ENCODE measurements at places on chromosomes 16 and 17.

DNA sequence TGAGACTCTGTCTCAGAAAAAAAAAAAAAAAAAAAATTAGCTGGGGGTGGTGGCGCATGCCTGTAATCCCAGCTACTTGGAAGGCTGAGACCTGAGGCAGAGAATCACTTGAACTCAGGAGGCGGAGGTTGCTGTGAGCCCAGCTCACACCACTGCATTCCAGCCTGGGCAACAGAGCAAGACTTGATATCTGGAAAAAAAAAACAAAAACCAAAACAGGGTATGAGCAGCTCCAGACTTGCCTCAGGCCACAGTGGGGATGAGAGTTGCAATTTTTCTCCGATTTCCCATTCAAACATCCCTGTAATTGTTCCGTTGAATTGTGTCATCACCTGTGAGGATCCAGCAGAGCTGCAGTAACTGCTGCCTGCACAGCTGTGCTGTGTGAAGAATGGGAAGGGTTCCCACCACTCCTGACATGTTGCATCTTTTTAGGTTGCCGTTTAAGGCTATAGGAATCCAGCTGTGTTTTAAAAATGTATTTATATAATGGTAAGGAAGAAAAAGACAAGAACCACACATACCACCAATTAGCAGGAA, 150.0 kb downstream of the VPS53 start:
- DNase-seq = no peak

DNA sequence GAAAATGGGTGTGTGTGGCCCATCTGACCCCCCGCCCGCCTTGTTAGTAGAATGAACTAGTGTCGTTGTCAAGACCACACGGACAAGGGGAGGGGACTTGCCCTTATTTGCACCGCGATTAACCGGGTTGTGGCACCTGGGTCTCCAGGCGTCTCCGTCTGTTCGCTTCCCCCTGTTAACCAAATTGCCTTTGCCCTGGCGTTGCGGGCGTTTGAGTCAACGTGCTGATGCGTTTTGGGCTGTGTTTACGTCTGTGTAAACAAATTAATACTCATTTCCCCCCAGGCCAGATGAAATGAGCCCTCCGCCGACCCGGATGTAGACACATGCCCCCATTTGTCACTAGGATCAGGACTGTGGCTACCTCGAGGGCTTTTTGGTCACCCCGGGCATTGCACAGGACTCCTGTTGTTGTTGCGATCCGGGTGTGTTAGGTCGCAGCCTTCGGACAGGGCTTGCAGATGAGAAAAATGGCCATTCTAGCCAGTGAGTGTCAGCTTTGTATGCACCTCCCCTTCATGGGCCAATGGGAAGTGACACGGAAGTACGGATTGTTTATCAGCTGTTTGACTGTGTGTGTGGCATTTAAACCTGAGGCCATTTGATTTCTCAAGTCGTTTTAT, 906 bp downstream of the RBL2 start:
- DNase-seq = peak; percentile 76

DNA sequence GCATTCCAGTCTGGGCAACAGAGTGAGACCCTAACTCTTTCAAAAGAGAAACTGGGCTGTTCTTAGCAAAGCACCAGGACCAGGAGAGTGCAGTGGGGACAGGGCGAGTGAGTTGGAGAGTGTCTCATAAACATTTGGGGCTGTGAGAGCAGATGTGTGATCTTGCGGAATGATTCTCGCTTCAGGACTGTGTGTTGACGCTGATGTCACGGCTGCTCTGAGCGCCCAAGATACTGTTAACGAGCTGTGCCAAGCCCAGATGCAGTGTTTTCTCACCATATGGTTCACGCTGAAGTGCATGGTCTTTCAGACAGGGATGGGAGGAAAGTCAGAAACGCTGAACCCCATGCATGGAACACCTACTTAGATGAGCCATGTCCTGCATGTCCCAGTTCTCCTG, 438.2 kb downstream of the HS3ST4 start:
- no peak for DNase-seq

DNA sequence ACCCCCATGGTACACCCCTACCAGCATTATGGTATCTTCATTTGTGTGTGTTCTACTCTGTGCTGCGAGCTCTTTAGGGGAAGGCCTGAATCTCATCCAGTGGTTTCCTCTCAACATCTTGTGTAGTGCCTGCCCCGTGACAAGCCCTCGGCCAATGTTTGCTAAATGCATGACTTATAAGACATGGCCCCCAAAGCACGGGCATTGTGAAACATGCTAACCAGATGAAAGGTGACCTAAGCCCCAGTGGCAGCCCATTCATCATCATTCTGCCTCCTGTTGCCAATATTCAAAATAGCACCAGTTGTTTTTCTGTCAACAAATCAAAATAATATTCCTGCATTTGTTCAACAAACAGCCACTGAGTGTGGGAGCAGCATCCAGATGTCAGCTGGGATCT, 108.8 kb upstream of the HSBP1 start:
- DNase-seq = no peak

DNA sequence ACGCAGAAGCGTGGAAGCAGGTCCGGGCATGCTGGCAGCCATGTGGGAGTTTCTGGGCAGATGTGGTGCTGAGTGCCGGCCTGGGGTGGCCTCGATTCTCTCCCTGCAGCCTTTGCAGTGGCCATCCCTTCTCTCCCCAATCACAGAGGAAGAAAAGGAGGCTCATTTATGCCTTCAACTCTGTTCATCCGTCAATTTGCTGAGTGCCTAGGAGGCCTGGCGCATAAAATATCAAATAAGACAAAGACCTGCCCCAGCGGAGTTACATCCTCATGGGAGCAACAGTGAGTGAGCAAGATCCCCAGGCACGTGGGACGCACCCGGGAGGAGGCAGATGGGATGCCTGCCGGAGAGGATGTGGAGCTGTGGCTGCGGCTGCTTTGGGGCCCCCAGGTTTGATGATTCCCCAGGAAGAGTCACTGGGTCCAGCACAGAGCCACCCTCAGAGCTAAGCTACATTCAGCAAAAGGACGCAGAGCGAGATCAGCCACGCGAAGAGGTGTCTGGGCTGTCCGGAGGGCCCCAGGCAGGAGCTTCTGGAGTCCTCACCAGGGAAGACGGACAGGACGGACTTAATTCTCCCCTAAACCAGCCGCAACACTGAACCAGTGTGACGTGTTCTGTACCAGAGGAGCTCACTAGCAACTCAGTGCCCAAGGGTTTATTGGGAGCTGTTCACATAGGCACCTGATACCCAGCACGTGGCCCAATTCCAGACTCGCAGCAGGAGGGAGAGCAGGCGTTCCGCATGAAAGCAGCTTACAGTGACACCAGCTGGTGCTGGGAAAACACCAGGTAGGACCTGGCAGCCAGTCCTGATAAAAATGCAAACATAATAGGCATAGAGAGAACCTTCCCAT, 11.3 kb downstream of the CA5A start:
- DNase-seq = peak; percentile 59

GRCh38 chr16:55622930-55623561, 32.7 kb upstream of the SLC6A2 start:
- DNase-seq = peak; percentile 70

- no peak for DNase-seq
Measured at GRCh38 chr16:87201052-87201451, 116.1 kb downstream of the C16orf95 start.

DNA sequence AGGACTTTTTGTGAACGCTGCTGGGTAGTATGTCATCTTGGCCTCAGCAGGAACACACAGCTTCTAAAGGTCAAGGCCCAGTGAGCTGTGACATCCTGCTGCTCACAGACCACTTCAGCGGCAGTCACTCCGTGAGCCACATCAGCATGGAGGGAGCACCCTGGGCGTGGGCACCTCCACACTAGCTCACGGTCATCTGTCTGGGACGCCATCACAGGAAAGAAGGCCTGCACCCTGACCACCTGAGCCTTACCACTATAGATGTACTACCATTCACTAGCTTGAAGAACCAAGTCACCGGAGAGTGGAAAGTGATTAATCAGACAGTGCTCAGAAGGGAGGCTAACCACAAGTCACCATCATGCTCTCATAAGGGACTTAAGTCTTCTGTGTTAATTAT, 3.3 kb downstream of the AXIN1 start:
- no peak for DNase-seq

DNA sequence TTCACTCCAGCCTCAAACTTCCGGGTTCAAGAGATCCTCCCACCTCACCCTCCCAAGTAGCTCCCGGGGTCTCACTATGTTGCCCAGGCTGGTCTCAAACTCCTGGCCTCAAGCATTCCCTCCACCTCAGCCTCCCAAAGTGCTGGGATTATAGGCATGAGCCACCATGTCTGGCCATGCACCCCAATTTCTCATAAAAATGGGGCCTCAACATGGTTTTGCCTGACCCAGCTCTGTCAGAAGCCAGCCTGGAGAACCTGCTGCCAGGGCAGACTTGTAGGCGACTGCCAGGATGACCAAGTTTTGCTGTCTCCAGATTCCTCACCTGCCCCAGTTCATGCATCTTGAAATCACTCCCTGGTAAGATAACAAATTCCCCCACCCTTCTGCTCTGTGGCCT, 82.9 kb downstream of the AIPL1 start:
- DNase-seq = no peak

DNA sequence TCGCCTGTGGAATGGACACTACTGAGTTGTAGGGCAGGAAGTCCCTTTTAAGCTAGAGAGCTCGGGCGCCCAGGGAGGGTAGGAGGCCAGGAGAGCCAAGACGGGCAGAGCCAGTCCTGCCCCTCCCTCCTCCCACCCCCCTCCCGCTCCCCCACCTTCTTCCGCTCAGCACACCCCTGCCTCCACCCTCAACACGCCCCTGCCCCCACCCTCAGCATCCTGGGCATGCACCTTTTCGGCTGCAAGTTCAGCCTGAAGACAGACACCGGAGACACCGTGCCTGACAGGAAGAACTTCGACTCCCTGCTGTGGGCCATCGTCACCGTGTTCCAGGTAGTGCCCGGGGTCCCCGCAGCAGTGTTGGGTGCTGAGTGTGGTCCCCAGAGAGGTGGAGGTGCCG, 18.3 kb downstream of the TPSG1 start:
- no peak for DNase-seq

DNA sequence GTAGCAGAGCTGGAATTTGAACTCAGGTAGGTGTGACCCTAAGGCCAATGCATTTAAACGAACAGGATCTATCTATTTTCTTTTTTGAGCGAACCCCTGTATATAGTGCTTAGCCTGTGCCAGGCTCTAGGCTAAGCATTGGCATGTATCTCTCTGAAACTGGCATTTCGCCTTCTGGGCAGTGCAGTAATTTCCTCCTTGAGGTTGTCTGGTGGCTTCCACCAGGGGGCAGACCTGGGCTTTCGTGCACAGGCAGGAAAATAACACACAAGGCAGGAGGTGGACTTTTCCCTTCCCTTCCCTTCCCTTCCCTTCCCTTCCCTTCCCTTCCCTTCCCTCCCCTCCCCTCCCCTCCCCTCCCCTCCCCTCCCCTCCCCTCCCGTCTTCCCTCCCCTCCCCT, 34.4 kb upstream of the PRKCB start:
- peak; percentile 75 for DNase-seq

DNA sequence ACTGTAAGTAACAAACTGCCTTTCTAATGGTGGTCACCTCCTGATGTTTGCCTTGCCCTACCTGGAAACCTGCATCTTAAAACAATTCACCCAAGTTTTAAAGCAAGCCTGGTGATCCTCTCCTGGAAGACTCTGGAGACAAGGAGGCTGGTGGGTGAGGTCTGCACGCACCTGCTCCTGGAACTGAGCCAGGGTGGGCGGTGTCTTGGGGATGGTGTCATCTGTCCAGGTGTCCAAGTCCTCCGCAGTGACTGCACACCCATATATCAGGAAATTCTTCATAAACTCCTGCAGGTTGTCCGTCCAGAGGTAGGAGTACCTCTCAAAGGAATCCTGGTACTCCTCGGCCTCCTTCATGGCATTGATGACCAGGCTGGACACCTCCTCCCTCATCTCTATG, 44.9 kb downstream of the DNAH17 start:
- no peak for DNase-seq

DNA sequence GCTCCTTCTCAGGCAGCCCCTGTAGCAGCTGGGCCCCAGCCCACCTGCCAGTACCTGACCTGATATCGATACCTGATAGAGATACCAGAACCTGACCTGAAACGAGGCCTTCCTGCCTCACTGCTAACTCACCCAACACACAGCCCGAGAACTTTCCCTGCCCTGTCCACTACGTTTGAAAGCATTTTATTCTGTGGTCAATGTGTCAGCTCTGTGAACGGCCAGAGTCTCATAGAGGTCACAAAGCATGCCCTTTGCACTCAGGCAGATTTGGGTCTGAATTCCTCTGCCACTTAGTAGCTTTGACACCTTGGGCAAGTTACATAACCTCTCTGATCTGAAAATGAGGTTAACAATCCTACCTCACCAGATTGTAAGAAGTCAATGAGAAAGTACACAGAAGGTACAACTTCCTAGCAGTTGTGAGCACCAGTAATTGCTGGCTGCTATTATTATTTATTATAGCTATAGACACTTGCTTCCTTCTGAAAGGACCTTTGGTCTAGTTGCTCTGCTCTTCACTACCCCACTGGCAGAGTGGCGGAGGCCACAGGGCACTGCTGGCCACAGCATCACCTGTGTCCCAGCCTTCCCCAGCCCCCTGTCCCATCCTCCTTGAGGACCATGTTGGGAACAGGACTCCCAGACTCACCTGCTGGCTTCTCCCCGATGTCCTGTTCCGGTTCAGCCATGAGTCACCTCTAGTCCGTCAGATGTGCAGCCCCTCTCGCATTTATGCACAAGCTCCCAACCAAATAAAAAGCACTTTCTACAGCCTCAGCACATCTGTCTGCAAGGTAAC, 895 bp downstream of the ANKRD40CL start:
- DNase-seq = no peak

- DNase-seq = no peak
Measured at GRCh38 chr16:87358250-87358649, 25.3 kb downstream of the FBXO31 start.

DNA sequence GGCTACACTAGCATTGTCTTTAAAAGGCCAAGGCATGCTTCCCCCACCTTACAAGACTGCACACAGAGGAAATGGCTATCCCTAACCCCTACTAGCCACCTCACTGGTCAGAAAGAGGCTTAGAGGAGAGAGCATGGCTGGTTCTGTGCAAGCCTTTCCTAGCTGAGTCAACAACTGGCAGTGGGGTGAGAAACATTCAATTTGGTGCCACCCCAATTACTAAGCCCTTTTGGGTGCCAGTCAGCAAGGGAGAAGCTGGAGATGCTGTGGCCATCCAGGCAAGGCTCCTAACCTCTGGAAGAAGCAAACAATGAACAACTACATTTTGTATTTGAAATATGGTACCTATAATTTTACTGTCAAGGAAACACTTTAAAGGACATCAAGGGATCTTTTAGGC, 4.7 kb upstream of the KAT7 start:
- DNase-seq = no peak

- DNase-seq = peak; percentile 58
Measured at GRCh38 chr17:1766382-1767135, 4.7 kb downstream of the SERPINF1 start.

GRCh38 chr16:82034981-82035612, at the start of gene HSD17B2:
Gene HSD17B2, plus strand, starts transcription at chr16:82035253. Its CDS starts 172 bp downstream, at chr16:82035425.
- no peak for DNase-seq
